Bronchial smooth muscle cell (primary cell): ENCODE measurements at places on chromosomes 16 and 17. TPM values are rescaled to one million over a fixed set of nuclear protein-coding genes. Genes with fewer than 3 reads are reported as not detected.

The WFIKKN1 gene
- 0.09 and 0.32 TPM in 2 replicates for total RNA-seq

The SPATA32 gene
- not detected in 2 replicates for total RNA-seq

The SLC9A5 gene
- total RNA-seq: 1.1 and 2.2 TPM in 2 replicates

The NKD1 gene
- total RNA-seq: under 0.01 TPM in 2 replicates

The ENPP7 gene
- not detected in 2 replicates for total RNA-seq

The CHTF18 gene
- total RNA-seq: 1.7 and 3.0 TPM in 2 replicates

The CCT6B gene
- 1.5 and 4.1 TPM in 2 replicates for total RNA-seq

The SOCS1 gene
- total RNA-seq: 6.0 and 9.8 TPM in 2 replicates

The ZSWIM7 gene
- total RNA-seq: 16.1 and 16.5 TPM in 2 replicates

The NOG gene
- under 0.01 TPM in 1 of 2 replicates, not detected in the other for total RNA-seq

The SCGB1C2 gene
- not detected in 2 replicates for total RNA-seq
